PC-9 (cell line): ENCODE measurements at places on chromosomes 1 and 21. TPM values are rescaled to one million over a fixed set of nuclear protein-coding genes. Genes with fewer than 3 reads are reported as not detected.

- DNase-seq, result no peak
Observed at GRCh38 chr21:42063191-42063570, 7.9 kb upstream of the UMODL1 start.

GRCh38 chr1:10042746-10043145 is 10.0 kb downstream of the UBE4B start:
- no peak for DNase-seq

- no peak for DNase-seq
Observed at GRCh38 chr1:111855260-111855659, 99.6 kb downstream of the DDX20 start.

- no peak for DNase-seq
Observed at GRCh38 chr21:42973309-42973990, 912 bp upstream of the PKNOX1 start.

SLC1A7 gene
- total RNA-seq, result not detected in 2 replicates

- DNase-seq, result no peak
Observed at GRCh38 chr1:205226868-205227583, 720 bp upstream of the TMCC2 start.

ZNF593OS gene
- not detected in 2 replicates for total RNA-seq

DNA sequence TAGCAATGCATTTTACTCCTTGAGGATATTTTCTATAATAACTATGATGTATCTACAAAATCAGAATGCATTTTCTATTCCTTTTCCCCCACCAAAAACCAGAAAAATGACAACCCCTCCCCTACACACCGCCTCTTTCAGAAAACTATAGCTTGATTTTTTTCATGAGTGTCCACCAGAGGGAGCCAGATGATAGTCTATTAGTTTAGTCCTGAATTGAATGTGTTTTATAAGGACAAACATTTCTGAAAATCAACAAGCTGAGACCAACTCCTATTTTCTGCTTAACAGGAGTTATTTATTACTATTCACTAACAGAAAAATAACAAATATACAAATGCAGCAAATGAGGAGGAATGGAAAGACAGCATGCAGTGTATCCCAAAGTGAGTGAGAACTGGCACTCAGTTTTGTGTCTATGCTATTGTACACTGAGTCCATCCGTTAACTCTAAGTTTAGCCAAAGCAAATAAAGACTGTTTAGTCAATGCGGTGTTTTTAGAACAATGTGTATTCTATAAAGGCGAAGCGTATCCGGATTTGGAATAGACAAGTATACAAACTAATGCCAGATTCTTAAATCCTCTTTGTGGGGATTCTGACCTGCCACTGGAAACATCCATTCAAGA is 182.6 kb downstream of the VAV3 start:
- peak; percentile 11 for DNase-seq

DNA sequence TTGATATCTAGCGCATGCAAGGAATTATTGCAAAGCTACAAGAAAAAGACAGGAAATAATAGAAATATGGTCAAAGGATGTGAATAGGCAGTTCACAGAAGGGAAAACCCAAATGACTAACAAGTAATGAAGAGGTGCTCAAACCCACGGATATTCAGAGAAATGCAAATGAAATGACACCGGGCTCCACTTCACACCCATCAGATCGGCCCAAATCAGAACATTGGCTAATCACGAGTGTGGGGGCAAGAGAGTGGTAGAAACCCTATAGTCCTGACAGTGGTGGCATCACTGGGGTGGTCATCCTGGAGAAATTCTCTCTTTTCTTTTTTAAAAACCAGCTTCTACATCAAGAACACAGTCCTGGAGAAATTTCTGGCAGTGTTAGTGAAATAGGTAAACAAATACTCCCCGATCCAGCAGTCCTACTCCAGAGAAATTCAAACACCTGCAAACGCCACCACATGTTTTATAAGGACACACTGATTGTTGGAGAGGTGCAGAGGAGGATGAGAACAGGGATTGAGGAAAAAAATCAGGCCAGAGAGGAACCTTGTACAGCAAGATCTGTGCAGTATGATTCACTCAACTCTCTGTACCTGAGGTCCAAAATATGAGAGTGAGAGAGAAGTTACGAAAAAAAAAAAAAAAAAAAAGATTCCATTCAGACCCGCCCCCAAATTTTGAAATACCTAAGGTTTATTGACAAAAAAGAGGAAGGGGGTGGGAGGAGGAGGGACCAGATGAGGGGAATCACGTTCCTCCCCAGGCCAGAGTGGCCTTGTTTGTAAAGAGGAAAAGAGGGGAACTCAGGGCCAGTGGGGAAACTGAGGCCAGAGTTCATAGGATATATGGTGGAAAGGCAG is 9.2 kb upstream of the TNFRSF1B start:
- DNase-seq, result peak; percentile 72

ADAMTS4 gene
- 0.08 TPM in 1 of 2 replicates, not detected in the other for total RNA-seq

- DNase-seq, result no peak
Observed at GRCh38 chr1:210558302-210558701, 229.6 kb downstream of the HHAT start.

DNA sequence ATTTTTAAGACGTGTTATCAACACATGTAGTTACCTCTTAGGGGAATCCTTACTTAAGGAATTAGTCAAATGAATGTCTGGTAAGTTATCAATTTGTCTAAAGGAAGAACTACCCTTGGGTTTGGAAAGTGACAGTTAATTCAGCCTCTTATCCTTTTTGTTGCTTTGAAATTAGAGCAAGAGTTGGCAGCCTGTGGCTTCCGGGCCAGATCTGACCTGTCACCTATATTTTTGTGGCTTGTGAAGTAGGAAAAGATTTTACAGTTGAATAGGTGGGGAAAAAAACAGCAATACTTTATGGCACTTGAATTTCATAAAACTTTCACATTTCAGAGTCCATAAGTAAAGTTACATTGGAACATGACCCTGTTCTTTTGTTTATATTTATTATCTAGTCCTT is 5.5 kb downstream of the MRPS6 start:
- no peak for DNase-seq

- DNase-seq, result no peak
Observed at GRCh38 chr1:91925644-91926435, 23.4 kb upstream of the BRDT start.

DNA sequence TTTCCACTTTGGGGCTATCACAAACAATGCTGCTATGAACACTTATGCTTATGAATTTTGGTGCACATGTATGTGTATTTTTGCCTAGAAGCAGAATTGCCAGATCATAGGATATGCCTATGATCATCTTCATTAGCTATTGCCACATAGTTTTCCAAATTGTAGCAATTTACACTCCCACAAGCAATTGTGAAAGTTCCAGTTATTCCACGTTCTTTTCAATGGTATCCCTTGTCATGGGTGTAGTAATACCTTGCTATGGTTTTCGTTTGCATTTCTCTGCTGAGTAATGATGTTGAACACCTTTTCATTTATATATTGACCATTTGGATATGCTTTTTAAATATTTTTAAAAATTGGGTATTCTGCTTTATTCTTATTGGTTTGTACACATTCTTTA is 82.6 kb downstream of the MTR start:
- no peak for DNase-seq

MNDA gene
- total RNA-seq, result not detected in 2 replicates

TP73 gene
- 6.2 and 6.9 TPM in 2 replicates for total RNA-seq

GRCh38 chr1:160200786-160201185 is 4.4 kb upstream of the PEA15 start:
- no peak for DNase-seq
